ENCODE measurements at places on chromosomes 1 and 21. TPM values are rescaled to one million over a fixed set of nuclear protein-coding genes. Genes with fewer than 3 reads are reported as not detected.

Gene FAM72B
- 5.6 TPM for total RNA-seq

Gene PLEKHA6
- total RNA-seq: 5.1 TPM

Gene UTS2
- total RNA-seq: not detected

Gene DCDC2B
- not detected for total RNA-seq

Gene GJA5
- total RNA-seq: not detected

All from fibroblast of the aortic adventitia (primary cell).